Stomach (tissue), 19 donors: ENCODE measurements at places on chromosomes 11 and 22.

DNA sequence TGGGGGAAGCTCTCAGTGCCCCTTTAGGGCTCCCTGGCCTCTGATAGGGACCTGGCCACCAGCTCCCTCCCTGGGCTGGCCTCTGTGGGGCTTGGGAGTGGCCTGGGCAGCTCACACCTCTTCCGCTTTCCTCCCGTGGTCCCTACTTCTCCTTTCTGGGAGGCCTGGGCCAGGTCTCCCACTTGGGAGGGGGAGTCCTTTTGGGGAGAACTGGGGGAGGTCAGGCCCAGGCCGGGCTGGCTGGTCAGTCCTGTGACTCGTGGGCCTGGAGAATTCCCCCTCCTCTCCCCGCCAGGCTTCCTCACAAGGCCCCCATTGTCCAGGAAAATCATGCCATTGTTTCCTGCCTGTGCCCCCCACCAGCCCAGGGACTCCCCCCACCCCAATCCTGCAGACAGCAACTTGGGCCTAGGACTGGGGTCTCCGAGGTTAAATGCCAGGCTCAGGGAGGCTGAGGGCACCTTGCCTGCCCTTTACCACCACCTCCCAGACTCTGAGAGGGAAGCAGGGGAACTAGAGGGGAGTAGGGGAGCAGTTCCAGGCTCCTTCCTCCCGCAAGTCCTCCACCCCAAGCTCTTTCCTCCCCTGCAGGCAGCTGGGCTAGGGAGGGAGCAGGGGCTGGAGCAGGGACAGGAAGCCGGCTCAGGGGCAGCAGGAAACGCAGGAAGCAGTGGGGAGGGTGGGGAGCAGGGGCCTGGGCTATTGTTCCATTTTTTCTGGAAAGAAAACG lies 2.8 kb downstream of the MAP3K11 start:
- peak; percentile 73 for DNase-seq

GRCh38 chr11:120977266-120978137 lies 46.4 kb upstream of the TBCEL start:
- no peak for DNase-seq

DNA sequence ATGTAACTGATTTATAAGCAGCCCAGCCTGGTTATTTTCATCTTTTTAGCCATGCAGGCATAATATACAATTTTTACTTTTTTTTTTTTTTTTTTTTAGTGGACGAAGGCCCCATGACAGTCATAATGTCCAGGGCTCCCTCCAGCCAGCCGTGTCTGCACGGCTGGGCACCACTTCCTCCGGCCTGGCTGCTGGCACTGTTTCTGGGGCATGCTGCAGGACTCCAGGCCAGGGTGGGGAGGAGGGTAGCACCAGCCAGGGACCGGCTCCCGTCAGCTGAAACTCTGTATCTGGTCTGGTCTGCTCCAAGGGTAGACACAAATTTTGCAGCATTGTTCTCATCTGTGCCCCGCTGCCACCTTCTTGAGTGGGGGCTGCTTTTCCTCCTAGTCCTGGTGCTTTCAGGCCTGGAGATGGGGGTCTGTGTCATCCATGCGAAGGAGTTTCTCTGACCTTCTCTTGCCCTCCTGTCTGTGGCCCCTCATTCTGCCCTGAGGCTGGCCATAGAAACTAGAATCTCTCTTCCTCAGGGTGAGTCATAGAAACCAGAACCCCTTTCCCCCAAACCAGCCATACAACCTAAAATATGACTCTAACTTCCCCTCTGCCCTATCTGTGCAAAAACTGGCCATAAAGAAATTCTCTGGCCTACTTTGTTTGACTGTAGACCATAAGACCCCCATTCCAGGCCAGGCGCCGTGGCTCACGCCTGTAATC lies 9.2 kb upstream of the RRP7A start:
- DNase-seq = no peak

DNA sequence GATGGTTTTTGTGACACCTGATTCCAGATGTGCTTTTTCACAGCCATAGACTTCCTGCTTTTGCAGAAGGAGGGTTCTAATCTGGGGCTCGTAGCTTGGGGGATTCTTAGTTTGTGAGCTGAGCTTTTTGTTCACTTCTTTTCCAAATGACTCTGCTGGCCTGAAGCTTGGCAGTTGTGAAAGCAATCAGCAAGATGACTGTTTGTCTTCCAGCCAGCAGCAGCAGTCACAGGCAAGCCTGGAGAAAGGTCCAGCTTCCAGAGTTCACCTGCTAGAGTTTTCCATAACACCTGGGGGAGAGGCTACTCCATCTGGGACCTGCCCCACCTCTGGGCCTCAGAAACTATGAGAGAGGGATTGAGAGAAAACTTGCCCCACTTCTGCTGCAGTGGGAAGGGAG lies 4.1 kb downstream of the MARK2 start:
- peak; percentile 63 for DNase-seq

- DNase-seq = no peak
These were observed 7.4 kb upstream of the CCDC34 start for GRCh38 chr11:27370374-27370773.

- DNase-seq = no peak
These were observed 4.5 kb upstream of the JAML start for GRCh38 chr11:118229274-118229847.

GRCh38 chr11:69484427-69485259 lies 3.2 kb downstream of the LINC01488 start:
- no peak for DNase-seq

- DNase-seq = no peak
These were observed 37.7 kb downstream of the ST3GAL4 start for GRCh38 chr11:126393143-126393542.

DNA sequence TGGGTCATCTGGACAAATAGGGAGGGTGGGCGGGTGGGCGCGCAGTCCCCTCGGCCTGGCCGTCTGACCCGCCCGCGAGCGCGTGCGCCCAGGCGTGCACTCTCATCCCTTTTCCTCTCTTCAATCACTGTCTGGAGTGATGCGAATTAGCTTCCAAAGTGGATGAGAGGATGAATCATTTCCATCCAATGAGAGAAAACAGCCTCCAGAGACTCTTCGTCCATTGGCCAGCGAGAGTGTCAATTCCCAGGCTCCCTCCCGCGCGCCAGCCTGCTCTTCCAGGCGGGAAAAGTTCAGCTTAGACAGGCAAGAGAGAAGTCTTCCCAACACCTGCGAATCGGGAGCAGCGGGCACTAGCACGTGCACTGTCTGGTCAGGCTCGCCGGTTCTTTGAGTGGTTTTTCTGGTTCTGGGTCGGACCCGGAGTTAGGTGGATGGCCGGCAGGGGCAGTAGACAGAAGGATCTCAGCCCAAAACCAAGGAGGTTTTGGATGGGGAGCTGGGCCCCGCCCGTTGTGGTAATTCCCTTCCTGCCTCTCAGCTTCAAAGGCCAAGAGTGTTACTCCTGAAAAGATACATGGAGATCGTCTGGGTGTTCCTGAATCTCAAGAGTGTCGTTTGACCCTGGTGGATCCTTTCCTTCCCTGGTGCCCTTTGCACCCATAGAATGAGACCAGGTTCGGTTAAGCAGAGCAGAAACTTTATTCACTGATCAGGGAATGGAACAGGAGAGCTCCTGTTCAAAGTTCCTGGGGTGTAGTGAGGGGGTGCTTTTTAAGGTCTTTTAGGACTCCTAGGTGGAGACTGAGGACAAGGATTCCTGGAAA lies 33.4 kb upstream of the GLYATL1 start:
- peak; percentile 92 for DNase-seq

- DNase-seq = no peak
These were observed 515.1 kb downstream of the BRD1 start for GRCh38 chr22:49312601-49313000.

GRCh38 chr11:2312232-2313042 lies 10.6 kb downstream of the TSPAN32 start:
- no peak for DNase-seq

- peak; percentile 70 for DNase-seq
These were observed 889 bp downstream of the PLAAT4 start for GRCh38 chr11:63537293-63538101.

GRCh38 chr11:128604723-128605122 lies 17.4 kb upstream of the ETS1 start:
- DNase-seq = no peak

GRCh38 chr22:49856343-49856742 lies 2.7 kb downstream of the ZBED4 start:
- DNase-seq = no peak

DNA sequence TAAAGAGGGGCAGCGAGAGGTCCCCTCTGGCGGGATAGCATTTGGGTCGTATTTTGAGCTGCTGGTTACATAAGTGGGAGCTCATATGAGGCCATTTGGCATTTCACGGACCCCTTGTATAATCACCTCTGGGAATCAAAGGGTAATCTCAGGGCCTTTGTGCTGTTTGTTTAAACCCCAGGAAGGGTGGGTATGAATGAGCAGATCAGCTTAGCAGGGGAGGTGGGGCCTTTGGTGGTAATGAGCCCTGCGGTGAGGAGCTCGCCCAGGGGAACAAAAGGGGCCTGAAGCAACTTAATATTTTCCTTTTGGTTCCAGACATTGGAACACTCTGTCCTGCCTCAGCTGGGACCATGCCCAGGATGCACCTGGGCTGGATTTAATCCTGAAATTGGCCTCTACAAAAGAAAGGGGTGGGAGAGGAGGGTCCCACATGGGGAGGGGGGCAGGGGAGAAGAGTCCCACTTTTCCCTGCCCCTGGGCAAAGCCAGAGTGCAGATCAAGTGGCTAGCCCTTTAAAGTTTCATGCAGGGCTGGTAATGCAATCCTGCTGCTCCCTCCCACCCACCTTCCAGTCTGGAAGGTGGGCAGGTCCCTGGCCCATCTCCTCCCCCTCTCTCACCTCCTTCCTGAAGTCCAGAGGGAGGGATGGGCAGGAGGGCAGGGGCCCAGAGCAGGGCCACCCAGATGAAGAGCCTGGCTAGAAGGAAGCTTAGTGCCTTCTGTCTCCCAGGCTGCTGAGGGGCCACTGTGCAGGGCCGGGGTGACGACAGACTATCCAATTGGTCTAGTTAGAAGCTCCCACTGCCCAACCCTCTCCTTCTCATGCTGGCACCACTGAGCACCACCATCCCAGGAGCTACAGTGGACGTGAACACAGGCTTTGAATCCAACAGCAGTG lies 10.5 kb downstream of the TSKU start:
- no peak for DNase-seq

GRCh38 chr11:114036147-114036811 lies 23.2 kb upstream of the ZBTB16 start:
- peak; percentile 92 for DNase-seq

- no peak for DNase-seq
These were observed 133.7 kb upstream of the LDLRAD3 start for GRCh38 chr11:35810045-35810645.

DNA sequence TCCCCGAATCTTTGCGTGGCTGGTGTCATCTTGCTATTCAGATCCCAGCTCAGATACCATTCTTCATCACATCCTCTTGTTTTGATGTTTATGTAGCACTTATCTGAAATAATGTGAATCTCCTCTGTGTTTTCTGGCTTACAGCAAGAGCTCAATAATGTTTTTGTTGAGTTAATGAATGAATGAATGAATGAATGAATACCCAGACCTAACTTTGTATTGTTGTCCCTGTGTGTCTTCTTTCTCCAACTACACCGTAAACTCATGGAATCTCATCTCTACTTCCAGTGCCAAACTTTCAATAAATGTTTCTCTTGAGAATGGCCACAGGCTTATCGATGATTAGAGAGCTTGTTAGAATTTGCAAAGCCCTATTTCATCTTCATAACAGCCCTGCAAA lies 110.2 kb downstream of the MYO18B start:
- DNase-seq = no peak

DNA sequence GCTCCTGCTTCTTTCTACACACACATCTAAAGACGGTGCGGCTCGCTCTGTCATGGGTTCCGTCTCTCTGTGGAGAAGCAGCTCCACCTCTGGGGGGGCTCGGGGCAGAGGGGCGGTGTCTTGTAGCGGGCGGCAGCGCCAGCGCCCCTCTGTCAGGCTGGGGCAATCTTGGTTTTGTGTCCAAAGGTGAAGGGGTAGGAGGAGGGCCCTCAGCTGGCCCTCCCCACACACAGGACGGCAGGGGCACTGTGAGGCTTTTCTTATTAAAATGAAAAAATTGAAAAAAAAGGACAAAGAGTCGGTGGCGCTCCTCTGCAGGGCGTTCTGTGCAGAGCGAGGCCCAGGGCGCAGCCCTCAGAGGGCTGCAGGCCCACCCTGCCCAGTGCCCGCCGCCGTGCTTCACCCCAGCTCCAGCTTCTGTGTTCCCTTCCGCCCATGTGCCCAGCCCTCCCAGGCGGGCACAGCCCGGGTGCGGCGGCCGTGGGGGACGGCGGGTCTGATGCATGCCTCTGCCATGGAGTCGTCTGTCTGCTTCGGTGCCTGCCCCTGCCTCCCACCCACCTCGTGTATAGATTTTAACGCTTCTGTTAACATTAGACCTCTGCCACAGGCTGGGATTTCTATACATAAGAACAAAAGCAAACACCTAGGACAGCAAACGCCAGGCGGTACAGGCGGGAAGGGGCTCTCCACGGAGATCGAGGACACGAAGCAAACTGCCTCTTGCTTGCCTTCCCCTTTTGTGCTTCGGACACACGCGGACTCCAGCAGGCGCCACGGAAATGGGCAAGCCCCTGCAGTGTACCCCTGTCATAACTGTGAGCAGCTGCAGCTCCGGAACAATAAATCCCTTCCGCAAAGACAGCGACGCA lies 24.5 kb downstream of the MOB2 start:
- no peak for DNase-seq

DNA sequence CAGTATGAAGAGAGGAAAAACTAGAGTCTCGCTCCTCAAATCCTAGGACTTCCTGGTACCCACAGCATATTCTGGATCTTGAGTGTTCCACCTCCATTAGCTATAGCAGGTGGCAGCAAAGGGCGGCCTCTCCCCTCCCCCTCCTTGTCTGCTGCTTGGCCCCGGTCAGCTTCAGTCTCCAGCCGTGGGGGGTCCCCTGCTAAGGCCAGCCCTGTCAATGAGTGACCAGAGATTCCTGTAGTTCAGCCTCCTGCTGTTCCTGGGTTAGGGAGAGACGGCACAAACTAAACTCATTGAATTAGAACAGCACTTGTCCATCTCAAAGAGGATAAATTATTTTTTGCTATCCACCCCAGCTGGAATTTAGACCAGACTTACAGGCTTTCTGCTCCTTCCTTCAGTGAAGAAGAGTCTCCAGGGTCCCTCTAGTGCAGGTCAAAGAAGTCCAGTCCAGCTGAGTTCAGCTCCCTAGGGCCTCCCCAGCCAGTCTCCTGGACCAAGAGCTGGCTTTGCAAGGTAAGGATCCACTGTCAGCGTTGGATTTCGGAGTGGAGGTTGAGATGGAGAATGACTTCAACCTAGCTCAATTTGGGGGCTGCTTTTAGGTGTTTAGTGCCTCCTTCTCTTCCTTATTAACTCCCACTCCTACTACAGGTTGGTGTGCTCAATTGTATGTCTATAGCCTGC lies 1.1 kb upstream of the PHLDB1 start:
- peak; percentile 22 for DNase-seq

- no peak for DNase-seq
These were observed 7.2 kb downstream of the PTDSS2 start for GRCh38 chr11:457111-457760.

DNA sequence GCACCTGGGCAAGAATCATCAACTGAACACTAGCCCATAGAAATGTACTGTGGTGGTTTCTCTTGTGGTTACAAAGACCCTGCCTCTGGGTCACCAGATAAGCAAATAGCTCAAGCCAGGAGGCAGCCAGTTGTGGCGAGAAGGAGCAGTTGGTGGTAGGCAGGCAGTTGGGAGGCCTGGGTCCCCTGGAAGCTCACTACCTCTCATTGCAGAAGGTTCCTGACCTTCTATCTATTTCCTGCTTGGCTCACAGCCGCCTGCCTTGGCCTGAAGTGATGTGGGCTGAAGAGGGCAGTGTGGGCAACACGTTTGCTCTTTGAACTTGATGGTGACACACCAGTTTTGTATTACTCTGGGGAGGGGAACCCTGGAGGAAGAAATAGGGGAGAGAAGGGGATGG lies 34.7 kb downstream of the NECTIN1 start:
- peak; percentile 72 for DNase-seq

- DNase-seq = no peak
These were observed 343.3 kb upstream of the CTSC start for GRCh38 chr11:88680806-88681205.
